ENCODE measurements at places on chromosomes 4 and X.

GRCh38 chrX:71228063-71228642 is 5.1 kb downstream of the GJB1 start:
- DNase-seq, result no peak

DNA sequence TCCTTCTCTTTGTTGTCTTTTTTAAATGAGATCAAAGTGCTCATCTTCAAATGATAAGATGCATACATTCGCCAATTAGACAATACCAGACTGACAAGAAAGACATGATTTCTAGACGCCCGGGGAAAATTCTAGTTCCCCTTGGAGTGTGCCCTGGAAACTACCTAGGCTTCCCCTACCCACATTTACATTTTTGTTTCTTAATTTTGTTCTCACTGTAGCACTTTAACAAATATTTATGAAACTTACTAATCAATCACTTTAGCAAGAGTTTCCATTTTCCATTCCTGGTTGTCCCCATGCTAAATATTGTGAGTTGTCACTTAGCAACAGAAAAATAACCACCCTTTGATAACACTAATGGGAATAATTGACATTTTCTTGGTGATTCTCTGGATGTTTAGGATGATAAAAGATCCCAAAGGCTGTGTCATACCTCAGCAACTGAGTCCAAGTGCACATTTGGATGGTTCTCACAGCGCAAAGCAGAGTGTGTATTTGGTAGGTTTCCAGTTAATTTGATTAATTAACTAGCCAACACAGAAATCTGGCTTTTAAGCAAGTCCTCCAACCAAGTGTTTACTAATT is 69.6 kb downstream of the FGFBP1 start:
- no peak for DNase-seq

- no peak for DNase-seq
Observed at GRCh38 chrX:115588179-115588578, 27.2 kb downstream of the PLS3 start.

GRCh38 chr4:91288702-91289311 is 1015.0 kb upstream of the GRID2 start:
- DNase-seq, result no peak
